ENCODE measurements at places on chromosomes 3 and 15.

DNA sequence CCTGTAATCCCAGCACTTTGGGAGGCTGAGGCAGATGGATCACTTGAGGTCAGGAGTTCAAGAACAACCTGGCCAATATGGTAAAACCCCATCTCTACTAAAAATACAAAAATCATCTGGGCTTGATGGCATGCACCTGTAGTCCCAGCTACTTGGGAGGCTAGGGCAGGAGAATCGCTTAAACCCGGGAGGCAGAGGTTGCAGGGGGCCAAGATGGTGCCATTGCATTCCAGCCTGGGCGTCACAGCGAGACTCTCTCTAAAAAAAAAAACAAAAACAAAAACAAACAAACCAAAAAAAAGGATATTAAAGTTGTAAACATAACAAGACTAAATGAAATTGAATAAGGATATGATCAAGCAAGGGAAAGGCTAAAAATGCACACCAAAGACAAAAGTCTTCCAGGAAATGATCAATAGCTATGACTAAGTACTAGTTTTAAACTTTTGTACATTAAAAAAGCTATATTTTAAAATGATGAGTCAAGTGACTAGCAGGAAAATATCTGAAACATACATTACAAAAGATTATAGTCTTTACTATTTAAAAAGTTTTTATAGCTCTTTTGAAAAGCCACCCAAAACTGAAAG is 28.6 kb downstream of the KLHL6 start:
- no peak for DNase-seq

- no peak for DNase-seq
Observed at GRCh38 chr3:120495809-120496208, 45.0 kb upstream of the FSTL1 start.

- DNase-seq: no peak
Observed at GRCh38 chr3:66104535-66104934, 65.8 kb upstream of the MAGI1 start.

DNA sequence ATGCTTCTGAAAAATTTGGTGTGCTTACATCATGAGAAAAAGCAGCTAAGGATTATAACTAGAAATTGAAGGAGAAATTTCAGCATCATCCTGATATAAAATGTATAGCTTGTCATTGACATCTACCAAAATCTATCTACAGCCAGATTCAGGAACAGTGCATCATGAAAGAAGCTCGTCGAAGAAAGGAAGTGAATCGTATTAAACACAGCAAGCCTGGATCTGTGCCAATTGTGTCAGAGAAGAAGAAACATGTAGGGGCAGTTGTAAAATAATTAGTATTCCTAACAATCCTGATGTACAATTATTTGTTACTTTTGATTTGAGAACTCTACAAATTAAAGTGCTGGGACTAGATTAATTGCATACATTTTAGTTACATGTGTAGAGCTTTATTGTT is 37.2 kb downstream of the AP4E1 start:
- no peak for DNase-seq

DNA sequence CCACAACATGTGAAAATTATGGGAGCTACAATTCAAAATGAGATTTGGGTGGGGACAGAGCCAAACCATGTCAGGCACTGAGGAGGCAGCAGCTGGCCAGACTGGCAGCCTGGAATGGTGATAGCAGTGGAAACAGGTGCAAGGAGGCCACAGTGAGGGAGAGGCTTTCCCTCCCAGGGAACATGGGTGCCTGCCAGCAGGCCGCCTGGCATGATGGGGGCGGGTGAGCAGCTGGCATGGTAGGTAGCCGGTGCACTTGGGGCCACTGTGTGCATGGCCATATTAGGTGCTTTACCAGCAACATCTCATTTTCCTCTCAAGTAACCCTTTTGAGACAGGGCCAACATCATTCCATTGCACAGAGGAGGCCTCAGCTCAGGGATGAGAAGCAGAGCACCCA is 18.3 kb upstream of the MRPS22 start:
- no peak for DNase-seq

GRCh38 chr3:156300371-156300770 is 180.0 kb downstream of the KCNAB1 start:
- no peak for DNase-seq

DNA sequence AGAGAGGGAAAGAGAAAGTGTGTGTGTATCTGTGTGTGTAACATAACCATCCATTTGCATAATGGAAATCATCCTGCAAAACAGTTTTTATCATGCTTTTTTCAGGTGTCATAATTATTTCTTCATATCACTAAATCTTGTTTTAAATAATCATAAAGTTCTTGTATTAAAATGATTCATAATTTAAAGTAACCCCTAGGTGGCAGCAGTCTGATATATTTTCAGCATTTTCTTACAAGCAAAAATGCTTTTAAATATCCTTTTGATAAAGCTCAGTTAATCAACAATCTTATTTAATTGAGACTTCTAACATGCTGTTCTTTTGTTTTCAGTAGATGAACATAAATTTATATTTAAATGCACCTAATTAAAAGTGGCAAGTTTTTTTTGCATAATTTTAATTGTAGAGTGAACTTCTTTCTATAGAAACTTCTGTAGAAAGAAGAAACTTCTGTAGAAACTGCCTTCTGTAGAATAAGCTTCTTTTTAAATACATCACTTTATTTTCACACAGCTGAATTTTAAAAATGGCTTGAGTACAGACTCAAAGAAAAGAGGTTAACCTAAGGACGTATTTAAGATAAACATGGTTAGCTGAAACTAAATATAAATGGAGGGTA is 72.5 kb downstream of the OPA1 start:
- peak; percentile 29 for DNase-seq

GRCh38 chr3:164351131-164351530 is 727.2 kb downstream of the SI start:
- DNase-seq: no peak

DNA sequence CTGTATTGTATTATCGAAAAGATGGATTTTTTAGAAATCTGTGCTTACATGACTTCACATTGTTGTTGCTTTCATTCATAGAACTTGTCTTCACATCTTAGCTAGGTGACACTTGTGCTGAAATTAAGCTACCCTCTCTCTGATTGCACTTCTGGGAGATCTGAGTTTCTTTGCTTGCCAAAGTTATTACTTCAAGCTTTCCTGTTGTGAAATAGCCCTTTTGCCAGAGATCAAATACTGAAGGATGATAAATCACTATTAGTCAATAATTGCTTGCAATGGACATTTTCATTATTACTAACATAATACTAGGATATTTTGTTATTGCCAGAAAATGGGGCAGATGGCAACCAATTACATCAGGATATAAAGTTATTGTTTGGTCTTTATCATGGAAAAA is 34.7 kb downstream of the PIK3CA start:
- DNase-seq: no peak

- no peak for DNase-seq
Observed at GRCh38 chr3:148218222-148218621, 479.5 kb upstream of the AGTR1 start.

DNA sequence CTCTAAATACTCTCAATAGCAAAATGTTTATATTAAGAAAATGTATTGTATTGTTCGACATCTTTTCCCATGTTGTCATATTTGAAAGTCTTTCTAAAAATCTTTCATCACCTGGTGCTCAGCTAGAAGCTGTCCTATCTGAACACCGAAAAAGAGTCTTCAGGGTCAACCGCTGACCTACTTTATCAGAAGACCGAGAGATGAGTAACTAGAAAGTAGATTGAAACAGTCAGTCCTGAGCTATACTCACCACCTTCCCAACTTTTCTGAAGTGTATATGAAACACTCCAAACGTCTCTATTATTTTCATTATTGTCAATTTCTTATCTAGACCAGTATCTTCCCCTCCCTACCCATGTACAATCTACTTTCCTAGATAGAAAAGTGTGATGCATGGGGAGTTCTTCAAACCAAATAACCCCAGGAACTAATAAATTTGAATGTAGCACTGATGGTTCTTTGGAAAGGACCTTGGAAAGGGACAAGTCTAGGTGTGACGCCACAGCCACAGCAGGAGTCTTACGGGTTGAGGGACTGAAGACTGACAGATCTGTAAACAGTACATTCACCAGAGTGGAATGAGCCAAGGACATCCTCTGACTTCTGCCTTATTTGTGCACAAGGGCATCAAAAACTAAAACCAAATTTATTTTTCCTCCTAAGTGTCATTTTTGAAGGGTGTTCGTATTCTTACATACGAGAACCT is 58.6 kb downstream of the TMOD3 start:
- no peak for DNase-seq

DNA sequence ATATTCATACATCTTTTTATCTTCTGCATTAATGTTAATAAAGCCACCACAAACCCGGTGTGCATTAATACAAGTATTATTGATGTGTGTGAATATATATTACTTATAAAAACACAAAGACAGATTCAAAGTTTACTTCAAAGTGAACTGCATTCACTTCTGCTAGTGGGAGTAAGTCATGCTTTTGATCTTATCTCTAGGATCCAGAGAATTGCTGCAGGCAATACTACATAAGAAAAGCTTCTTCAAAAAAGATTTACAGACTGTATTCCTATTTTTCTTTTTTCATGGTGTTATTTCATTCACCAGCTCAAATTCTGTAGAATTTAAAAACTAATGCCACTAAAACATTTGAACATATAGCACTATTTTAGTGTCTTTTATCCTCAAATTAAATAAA is 87.5 kb upstream of the CBLB start:
- no peak for DNase-seq

DNA sequence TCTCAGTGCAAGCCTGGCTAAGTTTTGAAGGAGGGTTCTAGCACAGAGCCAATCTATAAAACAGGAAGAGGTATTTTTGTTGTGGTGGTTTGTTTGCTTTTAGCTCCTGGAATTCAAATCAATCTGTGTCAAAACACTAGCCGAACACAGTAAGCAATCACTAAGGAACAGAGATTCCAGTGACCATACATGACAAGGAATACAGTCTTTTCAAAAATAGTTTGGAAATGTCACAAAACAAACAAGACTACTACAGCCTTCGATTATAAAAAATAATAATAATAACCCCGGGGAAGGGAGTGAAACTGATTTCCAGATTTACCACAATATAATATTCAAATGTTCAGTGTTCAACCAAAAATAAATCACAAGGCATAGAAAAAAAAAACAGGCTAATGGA is 166.5 kb downstream of the OCA2 start:
- no peak for DNase-seq

DNA sequence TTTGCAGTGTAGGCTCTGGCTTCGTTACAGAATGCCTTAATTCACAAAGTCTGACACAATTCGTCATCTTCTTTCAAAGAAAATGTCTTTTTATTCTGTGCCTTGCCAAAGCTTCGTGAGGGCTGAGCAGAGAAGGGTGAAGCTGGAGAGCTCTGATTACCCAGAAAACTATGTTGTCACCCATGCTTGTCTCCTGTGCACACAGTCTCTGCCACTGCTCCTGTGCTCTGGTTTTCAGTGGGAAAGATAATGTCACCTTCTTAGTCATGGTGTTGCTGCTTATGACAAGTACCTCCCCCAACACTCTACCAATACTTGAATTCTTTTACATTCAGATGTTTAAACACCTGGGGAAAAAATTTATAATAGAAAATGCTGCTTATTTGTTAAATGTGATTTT is 509.2 kb upstream of the GRM7 start:
- DNase-seq: no peak

DNA sequence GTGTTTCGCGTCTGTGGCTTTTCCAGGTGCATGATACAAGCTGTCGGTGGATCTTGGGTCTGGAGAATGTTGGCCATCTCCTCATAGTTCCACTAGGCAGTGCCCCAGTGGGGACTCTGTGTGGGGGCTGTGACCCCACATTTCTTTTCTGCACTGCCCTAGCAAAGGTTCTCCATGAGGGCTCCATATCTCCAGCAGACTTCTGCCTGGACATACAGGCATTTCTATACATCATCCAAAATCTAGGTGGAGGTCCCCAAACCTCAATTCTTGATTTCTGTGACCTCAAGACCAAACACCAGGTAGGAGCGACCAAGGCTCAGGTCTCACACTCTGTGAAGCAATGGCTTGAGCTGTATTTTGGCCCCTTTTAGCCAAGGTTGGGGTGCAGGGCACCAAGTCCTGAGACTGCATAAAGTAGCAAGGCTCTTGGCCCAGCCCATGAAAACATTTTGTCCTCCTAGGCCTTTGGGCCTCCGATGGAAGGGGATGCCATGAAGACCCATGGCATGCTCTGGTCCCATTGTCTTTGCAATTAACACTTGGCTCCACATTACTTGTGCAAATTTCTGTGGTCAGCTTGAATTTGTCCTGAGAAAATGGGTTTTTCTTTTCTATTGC is 615.3 kb downstream of the ZBBX start:
- DNase-seq: no peak

- no peak for DNase-seq
Observed at GRCh38 chr3:49422379-49423248, at the start of gene AMT. AMT (minus strand) TSS chr3:49422473; CDS start chr3:49422450, 23 bp downstream.

DNA sequence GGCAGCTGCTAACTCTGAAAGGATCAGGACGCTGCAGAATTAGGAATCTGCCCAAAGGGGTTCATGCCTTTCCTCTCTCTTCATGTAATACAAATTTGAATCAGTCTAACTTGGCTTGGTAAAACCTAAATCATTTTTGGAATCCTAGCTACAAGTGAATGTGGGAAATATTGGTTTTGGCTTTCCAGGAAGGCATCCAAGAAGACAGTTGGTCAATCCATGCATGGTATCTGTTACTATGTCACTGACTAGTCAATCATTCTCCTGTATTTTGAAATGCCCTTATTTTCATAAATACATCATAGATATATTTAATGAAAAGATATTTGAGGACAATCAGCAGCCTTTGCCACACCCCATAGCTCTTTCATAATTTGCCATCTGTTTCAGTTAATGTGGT is 7.5 kb upstream of the PLS1 start:
- DNase-seq: no peak

GRCh38 chr3:138786788-138787271 is 47.9 kb downstream of the PIK3CB start:
- no peak for DNase-seq

GRCh38 chr3:54211097-54211496 is 88.7 kb downstream of the CACNA2D3 start:
- DNase-seq: no peak

- no peak for DNase-seq
Observed at GRCh38 chr3:117710501-117710900, 1000.9 kb downstream of the TUSC7 start.

DNA sequence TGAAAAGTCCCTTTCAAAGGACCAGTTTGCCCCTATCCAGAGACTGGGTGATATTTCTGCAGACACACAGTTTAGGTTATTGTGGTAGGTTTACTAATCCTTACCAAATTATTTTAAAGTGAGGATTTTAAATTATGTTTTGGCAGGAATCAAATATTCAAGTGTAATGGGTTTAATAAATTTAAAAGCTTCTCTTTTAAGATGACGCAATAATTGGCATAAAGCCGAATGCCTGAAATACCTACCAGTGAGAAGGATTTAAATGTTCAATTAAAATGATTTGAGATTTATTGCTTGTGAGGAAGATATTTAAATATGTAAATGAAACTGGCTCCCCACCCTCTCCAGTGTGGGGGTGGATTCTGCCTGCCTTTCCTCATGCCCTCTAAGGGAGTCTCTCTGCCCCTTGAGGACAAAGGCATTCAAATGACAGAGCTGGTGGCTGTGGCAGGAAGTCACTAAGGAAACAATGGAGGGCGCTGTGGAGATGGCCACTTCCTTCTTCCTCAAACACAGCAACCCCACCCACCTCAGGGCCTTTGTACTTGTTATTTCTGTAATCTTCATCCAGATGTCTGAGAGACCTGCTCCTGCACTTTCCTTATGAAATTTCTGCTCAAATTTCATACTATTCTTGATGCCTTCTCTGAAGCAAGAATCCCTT is 131.7 kb downstream of the TNIK start:
- peak; percentile 37 for DNase-seq

Data from stimulated activated naive CD4-positive, alpha-beta T cell (primary cell).